Heart right ventricle (tissue), 16 donors: ENCODE measurements at places on chromosomes 12 and 14. TPM values are rescaled to one million over a fixed set of nuclear protein-coding genes. Genes with fewer than 3 reads are reported as not detected.
A peak's percentile ranks its signal among the peaks of the same experiment; 100 is the strongest.

DNA sequence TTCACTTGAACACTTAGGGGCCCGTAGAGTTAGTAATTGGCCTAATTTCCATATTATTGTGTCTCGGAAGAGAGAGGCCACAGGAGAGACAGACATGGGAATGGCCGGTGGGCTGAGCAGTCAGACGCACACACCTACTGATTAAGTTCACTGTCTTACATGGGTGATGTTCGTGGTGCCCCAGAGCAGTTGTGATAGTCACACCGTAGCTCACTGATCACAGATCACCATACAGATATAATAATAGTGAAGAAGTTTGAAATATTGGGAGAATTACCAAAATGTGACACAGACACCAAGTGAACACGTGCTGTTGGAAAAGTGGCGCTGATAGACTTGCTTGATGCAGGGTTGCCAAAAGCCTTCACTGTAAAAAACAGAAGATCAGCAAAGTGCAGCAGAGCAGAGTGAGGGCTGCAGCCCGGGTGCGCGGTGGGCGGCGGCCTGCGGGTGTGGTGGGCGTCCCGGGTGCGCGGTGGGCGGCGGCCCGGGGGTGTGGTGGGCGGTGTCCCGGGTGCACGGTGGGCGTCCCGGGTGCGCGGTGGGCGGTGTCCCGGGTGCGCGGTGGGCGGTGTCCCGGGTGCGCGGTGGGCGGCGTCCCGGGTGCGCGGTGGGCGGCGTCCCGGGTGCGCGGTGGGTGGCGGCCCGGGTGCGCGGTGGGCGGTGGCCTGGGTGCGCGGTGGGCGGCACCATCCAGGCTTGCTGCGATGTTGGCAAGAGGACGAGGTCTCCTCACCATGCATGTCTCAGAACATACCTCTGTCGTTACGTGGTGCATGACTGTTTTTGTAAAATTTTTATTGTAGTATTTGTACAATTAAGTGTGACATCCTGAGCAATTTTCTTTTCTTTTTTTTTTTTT is 34.3 kb upstream of the TEX22 start:
- no peak overlapping the region for H3K27ac ChIP-seq
- DNase-seq = no peak
- peaks cover 3% of the 10 kb centered on the region for H3K4me1 ChIP-seq
- H3K36me3 ChIP-seq = no peaks in the 10 kb centered on the region
- no peak overlapping the region for H3K4me3 ChIP-seq

- no peak overlapping the region for H3K4me3 ChIP-seq
- H3K27ac ChIP-seq = no peak overlapping the region
- DNase-seq = no peak
Observed at GRCh38 chr14:65302571-65303189, 109.8 kb upstream of the FUT8 start.

DNA sequence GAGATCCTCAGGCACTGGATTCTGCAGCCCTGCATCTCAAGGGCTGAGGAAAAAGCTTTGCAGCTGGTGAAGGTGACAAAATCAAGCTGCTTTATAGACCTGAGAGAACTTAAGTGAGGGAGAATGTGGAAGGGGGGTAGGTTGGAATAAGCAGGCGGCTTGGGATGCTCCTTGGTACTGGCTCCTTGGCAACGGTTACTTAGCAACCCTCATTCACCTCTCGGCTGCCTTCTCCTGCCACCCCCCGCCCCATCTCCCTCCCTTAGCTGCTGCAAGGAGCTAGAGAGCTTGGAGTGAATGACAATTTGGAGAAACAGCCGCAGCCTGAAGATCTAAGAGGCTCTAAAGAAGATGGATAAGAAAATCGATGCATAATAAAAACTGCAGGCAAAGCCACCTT is 44.1 kb upstream of the CISTR start:
- H3K27ac ChIP-seq = no peak overlapping the region
- no peaks in the 10 kb centered on the region for H3K36me3 ChIP-seq
- no peak overlapping the region for H3K4me3 ChIP-seq

PPP4R4 gene
- polyA plus RNA-seq = 0.94 TPM

ZFYVE21 gene
- 88.8 TPM for polyA plus RNA-seq

SERPINA12 gene
- not detected for polyA plus RNA-seq

- DNase-seq = no peak
- H3K27ac ChIP-seq = peak overlapping the region; percentile 82
- H3K27me3 ChIP-seq = no peaks in the 10 kb centered on the region
- H3K4me3 ChIP-seq = no peak overlapping the region
Observed at GRCh38 chr14:101730626-101731186, 30.8 kb upstream of the PPP2R5C start.

DNA sequence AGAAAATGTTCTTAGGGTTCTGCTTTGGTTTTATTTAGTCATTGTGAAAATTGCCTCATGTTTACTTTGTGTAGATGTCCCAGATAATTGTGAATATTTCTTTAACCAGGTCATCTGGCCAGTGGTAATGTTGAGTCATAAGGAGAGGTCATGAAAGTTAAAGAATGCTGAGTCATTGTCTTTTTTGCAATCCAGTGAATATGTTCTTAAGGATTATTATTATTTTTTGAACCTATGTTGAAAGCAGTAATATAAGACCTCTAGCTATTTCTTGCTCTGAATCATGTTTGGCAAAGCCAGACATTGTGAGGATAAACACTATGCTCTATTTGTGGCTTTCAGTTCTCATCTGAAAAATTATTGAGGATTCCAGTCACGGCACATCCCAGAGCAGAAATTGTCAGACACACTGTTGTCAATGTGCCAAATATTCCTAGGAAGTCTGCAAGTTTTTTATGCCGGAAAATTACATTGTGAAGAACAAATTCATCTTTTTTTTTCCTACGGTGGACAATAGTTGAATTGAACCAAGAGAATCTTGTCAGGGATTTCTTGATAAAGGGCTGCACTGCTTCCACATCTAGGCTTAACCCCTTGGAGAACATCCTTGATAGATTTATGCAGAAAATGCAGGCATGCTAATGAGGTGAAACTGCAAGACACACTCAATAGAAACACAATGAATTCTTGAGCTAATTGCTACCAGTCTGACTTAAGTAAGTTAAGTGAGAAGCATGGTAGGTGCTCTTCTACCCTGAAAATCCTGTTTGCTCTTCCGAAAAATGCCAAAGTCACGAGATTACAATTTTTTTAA is 369.6 kb downstream of the ATP23 start:
- H3K36me3 ChIP-seq = no peaks in the 10 kb centered on the region
- no peak overlapping the region for H3K4me3 ChIP-seq
- H3K27ac ChIP-seq = no peak overlapping the region
- no peak for DNase-seq

DNA sequence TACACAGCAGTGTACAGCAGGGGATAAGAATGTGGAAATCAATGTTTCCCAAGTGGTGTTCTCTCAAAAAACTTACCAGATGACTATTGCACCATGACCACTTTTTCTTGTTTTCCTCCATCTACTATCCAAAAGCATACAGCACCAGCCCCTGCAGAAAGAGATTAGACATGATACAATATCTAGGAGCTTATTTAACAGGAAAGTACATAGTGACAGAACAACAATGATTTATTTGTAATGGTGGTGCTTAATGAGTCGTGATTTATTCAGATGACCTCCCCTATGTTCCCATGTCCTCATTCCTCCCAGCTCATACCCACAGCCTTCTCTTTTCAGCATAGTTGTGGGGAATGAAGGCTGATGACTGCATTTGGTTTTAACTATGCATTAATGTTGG is 413.6 kb downstream of the BTG1 start:
- H3K4me3 ChIP-seq = no peak overlapping the region
- H3K27me3 ChIP-seq = no peaks in the 10 kb centered on the region
- H3K36me3 ChIP-seq = no peaks in the 10 kb centered on the region
- H3K27ac ChIP-seq = no peak overlapping the region
- no peaks in the 10 kb centered on the region for H3K4me1 ChIP-seq

DNA sequence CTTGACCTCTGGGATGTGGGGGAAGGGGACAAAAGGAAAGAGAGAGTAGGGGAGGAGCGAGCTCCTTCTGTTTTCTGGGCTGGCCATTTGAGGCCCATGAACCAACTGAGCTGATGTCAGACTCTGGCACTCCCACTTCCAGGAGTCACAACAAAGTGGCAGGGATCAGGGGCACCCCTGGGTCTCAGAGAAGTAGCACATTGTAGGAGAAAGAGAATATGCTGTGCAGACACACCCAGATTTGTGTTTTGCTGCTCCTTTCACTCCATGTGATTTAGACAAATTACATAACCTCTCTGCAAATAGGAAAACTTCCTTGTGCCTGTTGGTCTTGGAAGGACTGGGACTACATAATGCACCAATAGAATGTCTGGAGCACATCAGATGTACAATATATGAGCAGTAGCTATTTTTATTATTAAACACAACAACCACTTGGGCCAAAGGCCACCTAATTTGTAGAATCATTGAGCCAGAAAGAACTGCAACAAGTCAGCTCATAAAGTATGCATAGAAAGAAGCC is 265.5 kb downstream of the ZFP36L1 start:
- no peaks in the 10 kb centered on the region for H3K36me3 ChIP-seq
- DNase-seq = no peak
- H3K4me1 ChIP-seq = no peaks in the 10 kb centered on the region
- H3K27ac ChIP-seq = peak overlapping the region; percentile 6
- no peak overlapping the region for H3K4me3 ChIP-seq

DNA sequence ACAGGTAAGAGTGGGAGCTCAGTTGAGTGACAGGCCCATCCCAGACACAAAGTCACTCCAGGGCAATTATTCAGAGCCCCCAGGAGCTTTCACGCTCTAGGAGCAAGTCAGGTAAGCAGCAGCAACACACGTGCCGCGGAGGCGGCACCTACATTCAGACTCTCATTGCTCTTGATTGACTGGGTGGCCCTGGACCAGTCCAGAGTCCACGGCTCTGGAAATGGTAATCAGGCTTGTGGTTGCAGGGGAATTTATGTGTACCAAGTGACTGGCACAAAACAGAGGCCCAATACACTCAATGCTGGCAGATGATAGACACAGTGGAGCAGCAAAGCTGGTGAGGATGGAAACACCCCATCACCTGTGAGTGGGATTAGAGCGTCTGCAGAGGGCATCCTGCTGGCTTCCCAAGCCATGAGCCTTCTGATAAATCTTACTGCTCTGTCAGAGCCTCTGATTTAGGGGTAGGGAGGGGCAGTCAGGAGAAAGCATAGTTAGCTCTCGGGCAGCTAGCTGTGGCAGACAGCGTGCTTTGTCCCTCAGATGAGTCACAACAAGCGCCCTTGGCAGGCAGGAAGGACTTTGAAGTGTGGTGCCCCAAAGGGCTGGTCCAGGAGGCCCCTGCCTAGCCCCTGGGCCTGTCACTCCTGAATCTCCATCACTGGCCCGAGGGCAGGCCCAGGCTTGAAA is 344.7 kb downstream of the CACNA1C start:
- no peak overlapping the region for H3K27ac ChIP-seq
- no peak for DNase-seq
- peaks cover 53% of the 10 kb centered on the region for H3K4me1 ChIP-seq
- no peak overlapping the region for H3K4me3 ChIP-seq

DNA sequence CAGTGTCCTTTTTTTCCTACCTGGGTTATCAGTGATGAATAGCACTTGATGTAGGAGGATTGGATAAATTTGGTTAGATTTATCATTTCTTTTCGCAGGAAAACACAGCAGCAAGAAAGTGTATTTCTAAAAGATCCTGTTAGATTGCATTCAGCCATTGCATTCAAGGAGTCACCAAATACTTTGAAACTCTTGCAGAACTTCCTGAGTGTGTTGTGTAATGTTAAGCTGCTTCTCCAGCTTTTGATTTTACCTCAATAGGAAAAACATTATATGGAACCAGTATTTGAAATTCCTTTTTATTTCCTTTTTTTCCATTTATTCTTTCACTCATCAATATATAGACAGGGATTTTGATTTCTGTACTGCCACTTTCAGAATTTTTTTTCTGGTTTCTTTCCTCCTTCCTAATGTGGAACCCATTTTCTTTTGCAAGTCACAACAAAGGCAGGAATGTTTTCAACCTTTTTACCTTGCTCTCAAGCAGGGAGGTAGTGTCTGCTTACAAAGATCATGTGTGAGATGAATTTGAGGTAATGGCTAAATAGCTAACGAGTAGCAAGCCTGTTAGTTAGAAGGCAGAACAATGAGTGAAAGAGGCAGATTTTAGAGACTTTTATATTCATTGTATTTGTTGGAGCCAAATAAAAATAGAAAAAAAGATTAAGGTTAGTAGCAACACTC is 56.2 kb downstream of the PPHLN1 start:
- H3K4me3 ChIP-seq = no peak overlapping the region
- H3K4me1 ChIP-seq = peaks cover 24% of the 10 kb centered on the region
- no peaks in the 10 kb centered on the region for H3K27me3 ChIP-seq
- H3K36me3 ChIP-seq = no peaks in the 10 kb centered on the region
- H3K27ac ChIP-seq = no peak overlapping the region

CDH24 gene
- 9.1 TPM for polyA plus RNA-seq

DNA sequence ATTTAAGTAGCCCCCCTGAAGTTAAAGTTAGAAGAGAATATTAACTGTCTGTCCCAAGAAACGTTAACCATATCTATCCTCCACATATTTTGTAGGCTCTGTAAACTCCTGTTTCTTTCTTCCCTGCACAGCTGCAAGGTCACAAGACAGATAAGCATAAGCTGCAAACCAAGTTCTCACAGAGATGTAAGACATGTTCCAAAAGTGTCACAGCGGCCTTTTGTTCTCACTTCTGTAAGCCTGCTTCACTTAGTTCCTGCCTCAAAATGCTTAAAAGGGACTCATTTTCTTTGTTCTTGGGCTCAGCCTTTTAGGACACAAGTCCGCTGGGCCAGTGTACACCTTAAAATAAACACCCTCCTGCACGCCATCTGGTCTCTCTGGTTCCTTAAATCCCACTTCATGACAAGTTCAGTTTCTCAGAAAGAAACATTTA is 3.2 kb downstream of the RNASE1 start:
- H3K36me3 ChIP-seq = no peaks in the 10 kb centered on the region
- DNase-seq = no peak

DNA sequence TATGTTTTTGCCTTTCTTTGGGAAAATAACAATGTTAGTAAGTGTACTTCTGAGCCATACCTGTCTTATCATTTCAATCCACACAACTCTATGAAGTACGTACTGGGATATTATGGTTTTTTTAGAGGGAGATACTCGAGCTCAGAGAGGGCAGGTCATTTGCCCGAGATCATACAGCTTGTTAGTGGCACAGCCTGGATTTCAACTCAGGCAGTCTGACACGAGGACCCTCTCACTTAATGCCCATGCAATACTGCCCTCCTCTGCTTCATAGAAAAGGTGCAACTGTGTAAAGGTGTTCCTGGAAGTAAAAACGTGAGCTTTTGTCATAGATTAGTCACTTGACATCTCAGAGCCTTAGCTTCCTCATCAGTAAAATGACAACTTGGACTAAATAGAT is 128.0 kb downstream of the NDUFA12 start:
- no peak overlapping the region for H3K4me3 ChIP-seq
- DNase-seq = no peak
- peaks cover 11% of the 10 kb centered on the region for H3K4me1 ChIP-seq
- H3K27me3 ChIP-seq = peaks cover 81% of the 10 kb centered on the region
